ENCODE measurements at places on chromosomes 1 and 21. TPM values are rescaled to one million over a fixed set of nuclear protein-coding genes. Genes with fewer than 3 reads are reported as not detected.

The PLEKHN1 gene
- 6.3 TPM for total RNA-seq

The CFAP74 gene
- not detected for total RNA-seq

The RPTN gene
- total RNA-seq: not detected

The RNU1-2 gene
- 2,371 TPM for total RNA-seq

The AMY1B gene
- not detected for total RNA-seq

The SLC45A1 gene
- 0.42 TPM for total RNA-seq

The PRCC gene
- total RNA-seq: 76.7 TPM

The LAMB3 gene
- total RNA-seq: 11.9 TPM

The WNT3A gene
- total RNA-seq: not detected

The CHD5 gene
- total RNA-seq: 1.2 TPM

The CDC14A gene
- total RNA-seq: 31.0 TPM

The RHOU gene
- 1.4 TPM for total RNA-seq

The S100B gene
- total RNA-seq: not detected

The NRAS gene
- total RNA-seq: 54.8 TPM

The TEKT2 gene
- 0.26 TPM for total RNA-seq

The RHD gene
- total RNA-seq: not detected

The CNR2 gene
- 0.04 TPM for total RNA-seq

The L1TD1 gene
- total RNA-seq: not detected

The MPC2 gene
- 51.1 TPM for total RNA-seq

The PDE4B gene
- 60.3 TPM for total RNA-seq

The ZNF683 gene
- not detected for total RNA-seq

The SERTAD4 gene
- not detected for total RNA-seq

The RNU1-1 gene
- total RNA-seq: 1,202 TPM

The PEAR1 gene
- not detected for total RNA-seq

The DNALI1 gene
- 0.37 TPM for total RNA-seq

The MANEAL gene
- 5.2 TPM for total RNA-seq

The LHX8 gene
- total RNA-seq: not detected

The OR2G6 gene
- not detected for total RNA-seq

The SLC37A1 gene
- total RNA-seq: 17.7 TPM

The RGS16 gene
- total RNA-seq: 9.7 TPM

The TFF1 gene
- total RNA-seq: not detected

The FCGR3A gene
- not detected for total RNA-seq

The LYSMD1 gene
- total RNA-seq: 15.7 TPM

The HSD3B1 gene
- not detected for total RNA-seq

The SPRR4 gene
- not detected for total RNA-seq

The FABP3 gene
- not detected for total RNA-seq

The OPRD1 gene
- total RNA-seq: not detected

The CELA3A gene
- total RNA-seq: not detected

The LCE1B gene
- total RNA-seq: not detected

The RHBDL2 gene
- total RNA-seq: not detected

The CORT gene
- not detected for total RNA-seq

The CFAP45 gene
- 0.78 TPM for total RNA-seq

The C1orf198 gene
- 4.1 TPM for total RNA-seq

The OPTC gene
- total RNA-seq: not detected

The FCRL6 gene
- total RNA-seq: not detected

The PRAMEF7 gene
- not detected for total RNA-seq

The CBR3 gene
- total RNA-seq: 19.7 TPM

The RIPK4 gene
- total RNA-seq: 1.1 TPM

The FAM72C gene
- 11.8 TPM for total RNA-seq

The SYTL1 gene
- total RNA-seq: 26.0 TPM

The PKP1 gene
- not detected for total RNA-seq

The NR1I3 gene
- not detected for total RNA-seq

The ARHGEF16 gene
- total RNA-seq: not detected

The ARHGEF19 gene
- total RNA-seq: 7.5 TPM

The MAP1LC3C gene
- not detected for total RNA-seq

The XCL2 gene
- not detected for total RNA-seq

The PDPN gene
- not detected for total RNA-seq

The MAN1A2 gene
- total RNA-seq: 26.5 TPM

The GPR161 gene
- 1.1 TPM for total RNA-seq
